ENCODE measurements at places on chromosomes 4 and X. TPM values are rescaled to one million over a fixed set of nuclear protein-coding genes. Genes with fewer than 3 reads are reported as not detected.

- peak; percentile 58 for DNase-seq
Observed at GRCh38 chrX:63506320-63506719, 155.2 kb upstream of the SPIN4 start.

DNA sequence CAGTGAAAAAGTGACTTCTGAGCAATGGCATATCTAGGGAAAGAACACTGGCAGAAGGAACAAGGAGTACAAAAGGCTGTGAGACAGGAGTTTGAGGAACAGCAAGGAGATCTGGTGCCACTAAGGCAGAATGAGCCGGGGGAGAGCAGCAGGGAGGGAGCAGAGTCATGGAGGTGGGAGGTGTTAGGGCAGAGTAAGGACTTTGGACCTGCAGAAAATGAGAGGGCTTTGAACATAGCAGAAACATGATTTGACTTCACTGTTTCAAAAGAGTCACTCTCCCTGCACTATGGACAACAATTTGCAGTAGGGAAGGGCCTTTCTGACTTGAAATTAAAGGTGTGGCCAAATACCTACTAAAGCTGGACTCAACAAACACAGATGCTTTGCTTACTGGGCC, 356.2 kb downstream of the ADGRL3 start:
- no peak for DNase-seq

DNA sequence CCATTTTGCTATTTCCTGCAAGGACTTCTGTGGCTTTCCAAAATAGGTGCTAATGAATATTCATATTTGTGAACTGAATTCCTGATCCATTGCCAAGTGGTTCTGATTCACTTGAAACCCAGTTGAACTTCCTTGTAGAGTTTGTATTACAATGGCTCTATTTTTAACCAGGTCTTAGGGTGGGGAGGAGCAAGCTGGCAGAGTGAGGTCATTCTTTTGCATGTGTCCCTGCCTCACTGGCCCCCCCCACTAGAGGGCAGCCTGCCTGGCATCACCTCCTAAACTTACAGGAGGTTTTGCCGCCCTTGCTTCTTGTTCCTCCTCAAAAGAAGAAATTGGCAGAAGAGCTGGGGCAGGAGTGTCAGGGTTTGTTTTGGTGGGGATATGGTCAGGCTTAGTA, 10.5 kb downstream of the PTTG2 start:
- DNase-seq: peak; percentile 75

- peak; percentile 45 for DNase-seq
Observed at GRCh38 chrX:69262036-69262936, 97.0 kb upstream of the PJA1 start.

GRCh38 chr4:87545052-87545451, 15.9 kb upstream of the SPARCL1 start:
- no peak for DNase-seq

DNA sequence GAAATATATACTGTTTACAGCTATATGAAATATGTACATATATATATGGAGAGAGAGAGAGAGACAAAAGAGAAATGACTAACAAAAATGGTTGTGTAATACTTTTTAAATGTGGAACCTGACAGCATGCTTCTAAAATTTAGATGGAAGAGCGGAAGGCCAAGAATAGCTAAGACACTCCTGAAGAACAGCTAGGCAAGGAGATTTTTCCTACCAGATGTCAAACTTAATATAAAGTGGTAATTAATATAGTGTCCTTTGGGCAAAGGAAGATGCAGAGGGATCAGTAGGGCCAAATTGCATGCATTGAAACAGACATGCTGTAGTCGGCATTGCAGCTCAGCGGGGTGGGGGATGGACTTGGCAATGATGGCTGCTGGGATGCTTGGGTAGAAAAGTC, 45.2 kb downstream of the ADD1 start:
- DNase-seq: peak; percentile 10

GRCh38 chr4:78775303-78776078, 659 bp upstream of the BMP2K start:
- peak; percentile 84 for DNase-seq

DNA sequence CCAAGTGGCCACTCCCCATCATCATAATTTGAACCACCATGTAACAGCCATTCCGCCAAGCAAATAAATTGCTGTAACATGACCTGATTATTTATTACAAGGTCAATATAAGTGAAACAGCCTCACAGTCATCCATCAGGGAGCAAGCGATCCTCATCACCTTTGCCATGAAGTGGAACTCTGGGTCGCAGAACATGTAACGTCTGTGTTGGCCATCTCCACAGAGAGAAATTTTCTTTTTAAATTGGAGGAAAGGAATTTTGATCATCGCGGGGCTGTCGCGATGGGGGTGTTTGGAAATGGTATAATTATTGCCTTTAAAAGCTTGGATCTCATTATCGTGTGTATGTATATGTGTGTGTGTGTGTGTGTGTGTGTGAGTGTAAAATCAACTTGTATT, 90.2 kb downstream of the SHOX start:
- no peak for DNase-seq

GRCh38 chrX:155718972-155719586, 106.3 kb upstream of the TMLHE start:
- DNase-seq: no peak

GRCh38 chr4:17662694-17663093, 48.3 kb downstream of the MED28 start:
- DNase-seq: peak; percentile 6

DNA sequence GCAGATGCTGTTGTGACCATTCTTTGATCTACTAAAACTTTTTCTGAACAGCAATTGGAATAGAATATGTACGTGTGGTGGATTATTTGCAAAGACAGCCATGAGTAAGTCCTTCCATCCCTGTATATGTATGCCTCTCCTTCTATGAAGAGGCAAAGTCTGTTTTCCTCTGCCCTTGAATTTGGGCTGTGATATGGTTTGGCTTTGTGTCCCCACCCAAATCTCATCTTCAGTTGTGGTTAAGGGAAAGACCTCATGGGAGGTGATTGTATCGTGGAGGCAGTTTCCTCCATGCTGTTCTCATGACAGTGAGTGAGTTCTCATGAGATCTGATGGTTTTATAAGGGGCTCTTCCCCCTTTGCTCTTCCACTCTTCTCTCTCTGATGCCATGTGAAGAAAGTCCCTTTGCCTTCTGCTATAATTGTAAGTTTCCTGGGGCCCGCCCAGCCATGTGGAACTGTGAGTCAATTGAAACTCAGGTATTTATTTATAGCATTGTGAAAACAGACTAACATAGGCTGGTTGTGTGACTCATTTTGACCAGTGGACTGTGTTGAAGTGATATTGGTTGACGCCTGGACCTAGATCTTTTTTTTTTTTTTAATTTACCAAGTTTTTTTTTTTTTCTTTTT, 108.3 kb upstream of the CAMK2D start:
- DNase-seq: peak; percentile 18

DNA sequence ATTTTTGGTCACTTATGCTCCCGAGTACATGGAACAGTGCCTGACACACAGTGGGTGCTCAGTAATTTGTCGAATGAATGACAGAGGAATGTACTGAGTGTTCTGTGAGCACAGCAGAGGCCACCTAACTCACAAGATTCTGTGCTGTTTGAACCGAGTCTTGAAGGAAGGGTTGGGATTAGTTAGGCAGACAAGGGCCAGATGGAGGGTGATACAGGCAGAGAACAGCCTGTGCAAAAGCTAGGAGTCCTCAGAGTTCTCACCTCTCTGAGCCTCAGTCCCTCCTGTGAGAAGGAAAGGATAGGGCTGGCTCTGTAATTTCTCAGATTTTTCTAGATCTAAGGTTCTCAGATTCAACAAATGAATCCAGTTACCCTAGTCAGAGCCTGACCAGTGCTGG, 108.8 kb downstream of the NHSL2 start:
- DNase-seq: no peak

DNA sequence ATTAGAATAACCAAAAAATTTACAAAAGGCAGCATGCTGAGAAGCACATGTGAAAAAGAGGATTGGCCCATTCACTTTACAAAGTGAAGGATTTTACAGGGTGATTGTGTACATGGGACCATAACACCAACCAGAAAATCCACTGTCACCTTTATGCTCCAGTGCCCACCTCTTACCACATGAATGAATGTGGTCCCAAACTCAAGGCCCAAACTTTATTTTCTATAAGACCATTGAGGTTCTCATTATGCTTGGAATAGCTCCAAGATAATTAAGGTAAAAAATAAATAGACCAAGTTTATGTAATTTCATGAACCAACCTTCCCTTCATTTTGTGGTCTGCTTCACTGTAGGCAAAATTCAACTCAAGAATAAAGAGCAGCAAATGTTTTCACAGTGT, 24.3 kb upstream of the MYOZ2 start:
- no peak for DNase-seq

DNA sequence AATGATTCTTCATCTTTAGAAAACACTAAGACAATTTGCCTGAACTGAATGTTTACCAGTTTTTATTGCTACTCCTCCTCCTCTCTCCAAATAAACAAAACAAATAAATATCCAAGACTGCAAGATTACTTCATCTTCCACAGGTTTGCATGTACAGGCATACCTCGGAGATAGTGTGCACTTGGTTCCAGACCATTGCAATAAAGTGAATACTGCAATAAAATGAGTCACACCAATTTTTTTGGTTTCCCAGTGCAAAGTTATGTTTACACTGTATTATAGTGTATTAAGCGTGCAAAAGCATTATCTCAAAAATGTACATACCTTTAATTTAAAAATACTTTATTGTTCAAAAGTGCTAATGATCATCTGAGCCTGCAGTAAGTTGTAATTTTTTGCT, 53.3 kb downstream of the FBXL5 start:
- no peak for DNase-seq

- no peak for DNase-seq
Observed at GRCh38 chr4:33395731-33396485, 2675.7 kb downstream of the PCDH7 start.

- DNase-seq: no peak
Observed at GRCh38 chr4:3287972-3288570, 4.8 kb upstream of the RGS12 start.

Gene AVPR2
- not detected for polyA plus RNA-seq

Gene FHIP1A
- 0.07 TPM for polyA plus RNA-seq

Gene PORCN
- polyA plus RNA-seq: 6.0 TPM

Gene UGT2A1
- not detected for polyA plus RNA-seq

Gene CABS1
- not detected for polyA plus RNA-seq

Gene HERC6
- polyA plus RNA-seq: 4.1 TPM

Gene CT45A10
- polyA plus RNA-seq: not detected

Gene PDGFRA
- polyA plus RNA-seq: 342 TPM

Gene FGFBP1
- polyA plus RNA-seq: not detected

Gene NPY1R
- polyA plus RNA-seq: 0.01 TPM

Gene SPANXD
- not detected for polyA plus RNA-seq

Gene DRD5
- not detected for polyA plus RNA-seq

Gene FGFBP2
- 0.09 TPM for polyA plus RNA-seq

Gene RTL5
- 4.2 TPM for polyA plus RNA-seq

Measured in fibroblast of lung (primary cell).